AG09319 (cell line): ENCODE measurements at places on chromosomes 16 and 17.
A peak's percentile ranks its signal among the peaks of the same experiment; 100 is the strongest.

GRCh38 chr16:9048302-9048700, 43.1 kb upstream of the HAPSTR1 start:
- no peak for DNase-seq

- no peak for DNase-seq
Measured at GRCh38 chr17:79916991-79917901, 78.0 kb upstream of the CBX4 start.

DNA sequence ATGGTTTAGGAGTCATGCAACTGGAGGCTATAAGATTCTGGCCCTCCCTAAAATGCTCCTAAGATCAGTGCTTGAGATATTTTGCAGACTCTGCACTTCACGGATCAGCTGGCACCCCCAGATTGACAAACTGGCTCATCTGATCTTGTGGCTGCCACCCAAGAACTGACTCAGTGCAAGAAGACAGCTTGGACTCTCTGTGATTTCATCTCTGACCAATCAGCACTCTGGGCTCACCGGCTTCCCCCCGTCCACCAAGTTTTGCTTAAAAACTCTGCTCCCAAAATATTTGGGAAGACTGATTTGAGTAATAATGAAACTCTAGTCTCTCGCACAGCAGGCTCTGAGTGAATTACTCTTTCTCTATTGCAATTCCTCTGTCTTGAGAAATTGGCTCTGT, 26.3 kb upstream of the CCL2 start:
- DNase-seq, result no peak

- DNase-seq, result peak; percentile 5
Measured at GRCh38 chr17:80891397-80892018, 100.1 kb upstream of the CHMP6 start.

DNA sequence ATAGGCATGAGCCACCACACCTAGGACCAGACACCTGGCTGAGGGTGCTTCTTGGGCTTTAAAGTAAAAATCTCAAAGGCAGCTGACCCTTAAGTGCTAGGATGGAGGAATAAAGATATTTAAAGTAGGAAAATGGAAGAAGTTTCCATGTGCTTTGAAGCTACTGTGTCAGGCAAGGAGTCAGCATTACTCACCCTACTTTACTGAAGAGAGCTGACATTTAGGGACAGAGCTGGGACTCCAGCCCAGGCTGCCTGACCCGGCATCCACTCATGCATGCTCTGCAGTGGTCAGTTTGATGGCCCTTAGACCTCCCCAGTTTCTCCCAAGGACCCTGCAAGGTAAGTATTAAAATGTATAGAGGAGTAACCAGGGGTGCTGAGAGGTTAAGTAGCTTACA, 124.7 kb upstream of the PLCG2 start:
- DNase-seq, result no peak

DNA sequence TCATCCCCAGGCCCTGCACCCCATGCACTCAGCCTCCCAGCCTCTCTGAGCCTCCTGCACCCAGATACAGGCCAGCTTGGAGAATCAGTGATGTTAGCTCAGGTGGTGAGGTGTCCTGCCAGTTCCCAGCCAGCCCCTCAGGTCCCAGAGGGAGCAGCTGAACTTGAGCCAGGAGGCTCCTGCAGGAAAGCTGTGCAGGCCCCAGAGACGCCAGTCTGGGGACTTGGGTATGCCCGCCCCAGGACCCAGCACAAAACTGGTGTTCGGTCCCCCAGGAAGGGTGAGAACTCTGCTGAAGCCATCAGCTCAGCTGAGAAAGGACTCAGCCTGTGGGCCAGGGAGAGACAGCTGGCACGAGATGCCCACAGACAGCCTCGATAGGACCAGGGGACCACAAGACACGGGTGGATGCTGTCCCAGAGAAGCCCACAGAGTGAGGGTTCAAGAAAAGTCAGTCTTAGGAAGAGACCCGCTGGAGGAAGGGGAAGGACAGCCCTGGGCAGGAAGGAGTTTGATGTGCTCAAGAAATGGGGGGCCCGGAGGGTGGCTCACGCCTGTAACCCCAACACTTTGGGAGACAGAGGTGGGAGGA, 11.0 kb downstream of the ENDOV start:
- no peak for DNase-seq

- no peak for DNase-seq
Measured at GRCh38 chr17:1029922-1030644, 33.2 kb downstream of the TIMM22 start.

GRCh38 chr17:37488607-37489196, 989 bp upstream of the DUSP14 start:
- DNase-seq, result peak; percentile 81

- DNase-seq, result no peak
Measured at GRCh38 chr16:354291-354881, 1.9 kb upstream of the AXIN1 start.

GRCh38 chr16:86634292-86634691, 55.9 kb downstream of the FOXL1 start:
- no peak for DNase-seq
